NCI-H187 (cell line): ENCODE measurements at places on chromosomes 12 and 14.

GRCh38 chr12:79299447-79300198, 391.1 kb downstream of the PAWR start:
- DNase-seq = no peak

DNA sequence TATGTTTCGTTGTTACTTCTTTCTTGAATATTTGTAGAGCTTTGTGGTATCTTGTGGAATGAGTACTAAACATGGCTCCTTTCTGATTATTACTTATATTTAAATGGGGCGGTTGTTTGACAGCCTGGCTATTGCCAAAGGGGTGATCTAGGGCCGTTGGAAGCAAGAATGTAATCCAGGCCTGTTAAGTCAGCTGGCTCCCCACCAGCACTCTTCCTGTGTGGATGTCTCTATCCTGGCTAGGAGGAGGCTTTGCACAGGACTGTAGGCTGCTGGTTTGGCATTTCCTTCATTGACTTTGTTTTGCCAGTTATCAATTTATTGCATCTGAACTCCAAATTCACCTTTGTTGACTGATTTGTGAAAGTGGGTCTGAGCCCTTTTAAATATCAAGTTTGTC, 5.6 kb downstream of the FAM234B start:
- no peak for DNase-seq

DNA sequence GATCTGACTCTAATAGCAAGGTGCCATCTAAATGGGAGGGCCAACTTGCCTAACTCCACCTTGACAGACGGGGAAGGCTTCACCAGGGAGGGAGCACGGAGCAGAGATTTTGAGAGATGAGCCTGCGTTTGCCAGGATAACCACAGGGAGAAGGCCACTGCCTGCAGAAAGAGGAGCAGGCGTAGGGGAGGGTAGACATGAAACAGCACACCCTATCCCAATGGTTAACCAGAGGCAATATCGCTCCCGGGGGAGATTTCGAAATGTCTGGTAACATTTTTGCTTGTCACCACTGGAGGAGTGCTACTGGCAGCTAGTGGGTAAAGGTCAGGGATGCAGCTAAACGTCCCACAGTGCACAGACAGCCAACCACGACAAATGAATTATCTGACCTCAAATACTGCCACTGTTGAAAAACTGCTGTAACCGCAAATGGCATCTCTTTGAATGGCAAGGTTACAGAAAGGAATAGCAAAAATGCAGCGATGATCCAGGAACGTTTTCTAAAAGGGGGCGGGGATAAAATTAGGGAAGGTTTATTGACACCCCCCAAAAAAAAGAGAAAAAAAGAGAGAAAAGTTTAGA, 126.0 kb upstream of the ATF7IP start:
- no peak for DNase-seq

DNA sequence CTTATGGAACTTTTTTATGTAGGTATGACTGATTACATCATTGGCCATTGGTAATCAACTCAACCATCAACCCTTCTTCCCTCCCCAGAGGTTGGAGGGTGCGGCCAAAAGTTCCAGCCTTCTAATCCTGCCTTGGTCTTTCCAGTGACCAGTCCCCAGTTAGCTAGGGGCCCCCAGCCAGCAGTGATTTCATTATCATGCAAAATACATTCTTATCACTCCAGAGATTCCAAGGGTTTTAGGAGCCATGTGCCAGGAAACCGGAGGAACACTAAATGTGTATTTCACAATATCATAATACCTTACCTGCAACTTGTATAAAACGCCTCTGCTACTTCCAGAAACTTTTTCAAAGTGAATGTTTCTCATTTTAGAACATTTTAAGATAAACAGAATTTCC, 181.5 kb upstream of the PELI2 start:
- no peak for DNase-seq

- no peak for DNase-seq
These were observed 153.9 kb upstream of the AVPR1A start for GRCh38 chr12:63304887-63305316.

DNA sequence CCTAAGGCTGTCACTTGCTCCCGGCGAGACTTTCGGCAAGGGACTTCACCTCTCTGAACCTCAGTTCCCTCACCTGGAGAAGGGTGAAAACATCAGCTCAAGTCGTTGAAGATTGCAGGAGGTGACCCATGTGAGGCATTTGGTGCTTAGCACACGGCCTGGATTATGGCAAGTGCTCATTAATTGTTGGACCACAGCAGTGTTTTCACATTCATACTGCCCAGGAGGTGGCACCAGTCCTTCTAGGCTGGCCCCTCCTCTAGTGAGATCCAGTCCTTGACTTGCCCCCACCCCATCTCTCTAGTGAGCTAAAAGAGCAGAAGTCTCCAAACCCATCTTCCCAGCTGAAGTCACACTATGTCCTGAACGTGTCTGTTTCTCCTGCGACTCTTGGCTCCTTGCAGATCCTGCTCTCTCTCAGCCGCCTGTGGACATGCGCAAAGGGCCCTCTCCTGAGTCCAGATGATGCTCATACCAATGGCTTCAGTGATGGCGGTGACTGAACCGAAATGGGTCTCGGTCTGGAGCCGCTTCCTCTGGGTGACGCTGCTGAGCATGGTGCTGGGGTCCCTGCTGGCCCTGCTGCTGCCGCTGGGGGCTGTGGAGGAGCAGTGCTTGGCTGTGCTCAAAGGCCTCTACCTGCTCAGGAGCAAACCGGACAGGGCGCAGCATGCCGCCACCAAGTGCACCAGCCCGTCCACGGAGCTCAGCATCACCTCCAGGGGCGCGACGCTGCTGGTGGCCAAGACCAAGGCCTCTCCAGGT, 1.6 kb downstream of the FICD start:
- no peak for DNase-seq

- no peak for DNase-seq
These were observed 424.8 kb downstream of the RAD51B start for GRCh38 chr14:68244262-68244980.

- DNase-seq = no peak
These were observed 394.5 kb upstream of the GARIN6 start for GRCh38 chr12:99253068-99253467.

DNA sequence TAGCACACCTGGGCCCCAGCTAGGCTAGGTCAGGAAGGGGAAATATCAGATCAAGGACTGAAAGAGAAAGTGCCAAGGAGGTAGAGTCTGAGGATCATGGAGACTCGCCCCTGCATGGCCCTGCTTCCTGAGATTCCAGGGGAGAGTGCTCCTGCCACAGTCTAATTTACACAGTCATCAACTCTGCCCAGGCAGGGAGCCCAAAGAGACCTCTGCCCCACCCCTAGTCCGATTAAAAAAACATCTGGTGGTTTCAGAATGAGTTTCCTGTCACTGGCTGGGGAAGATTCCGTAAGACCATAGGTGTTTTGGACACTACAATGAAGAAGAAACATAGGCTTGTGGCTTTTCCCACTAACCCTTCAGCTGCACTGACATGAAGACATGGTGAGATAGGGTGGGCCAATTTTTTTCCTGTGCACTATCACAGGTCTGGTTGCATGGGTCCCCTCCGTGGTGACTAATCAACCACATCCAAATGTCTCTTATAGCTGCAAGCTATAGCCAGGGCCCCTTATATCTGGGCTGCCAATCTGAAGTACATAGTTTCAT, 31.5 kb upstream of the GZMB start:
- no peak for DNase-seq

DNA sequence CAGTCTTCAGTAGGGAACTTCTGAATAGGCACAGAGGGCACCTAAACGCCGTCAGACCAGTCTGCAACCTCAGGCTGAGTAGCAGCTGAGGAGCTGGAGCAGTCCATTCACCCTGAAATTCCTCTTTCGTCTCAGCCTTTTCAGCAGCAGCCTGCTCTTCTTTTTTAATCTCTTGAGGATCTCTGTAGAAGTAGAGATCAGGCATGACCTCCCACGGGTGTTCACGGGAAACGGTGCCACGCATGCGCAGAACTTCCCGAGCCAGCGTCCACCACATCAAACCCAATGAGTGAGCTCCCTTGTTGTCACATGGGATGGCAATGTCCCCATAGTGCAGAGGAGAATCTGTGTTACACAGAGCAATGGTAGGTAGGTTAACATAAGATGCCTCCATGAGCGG, 11.1 kb upstream of the MARK3 start:
- no peak for DNase-seq

DNA sequence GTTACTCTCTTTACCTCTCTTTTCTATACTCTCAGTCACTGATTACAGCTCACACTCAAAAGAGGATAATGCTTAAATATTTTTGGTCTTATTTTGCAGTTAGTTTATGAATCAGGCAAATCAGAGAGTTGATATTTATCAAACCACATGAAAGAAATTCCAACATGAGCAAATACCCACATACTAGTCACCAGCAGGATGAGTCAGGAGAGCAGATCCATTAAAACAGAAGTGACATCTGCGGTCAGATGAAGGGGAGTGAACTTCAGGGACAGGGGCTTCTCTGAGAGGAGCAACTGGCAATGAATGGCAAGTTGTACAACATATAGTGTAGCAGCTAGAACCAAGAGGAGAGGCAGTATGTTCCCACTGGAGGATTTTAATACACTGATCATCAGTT, 258.7 kb downstream of the SYT10 start:
- no peak for DNase-seq
